Fibroblast of the aortic adventitia (primary cell): ENCODE measurements at places on chromosomes 1 and 21.

DNA sequence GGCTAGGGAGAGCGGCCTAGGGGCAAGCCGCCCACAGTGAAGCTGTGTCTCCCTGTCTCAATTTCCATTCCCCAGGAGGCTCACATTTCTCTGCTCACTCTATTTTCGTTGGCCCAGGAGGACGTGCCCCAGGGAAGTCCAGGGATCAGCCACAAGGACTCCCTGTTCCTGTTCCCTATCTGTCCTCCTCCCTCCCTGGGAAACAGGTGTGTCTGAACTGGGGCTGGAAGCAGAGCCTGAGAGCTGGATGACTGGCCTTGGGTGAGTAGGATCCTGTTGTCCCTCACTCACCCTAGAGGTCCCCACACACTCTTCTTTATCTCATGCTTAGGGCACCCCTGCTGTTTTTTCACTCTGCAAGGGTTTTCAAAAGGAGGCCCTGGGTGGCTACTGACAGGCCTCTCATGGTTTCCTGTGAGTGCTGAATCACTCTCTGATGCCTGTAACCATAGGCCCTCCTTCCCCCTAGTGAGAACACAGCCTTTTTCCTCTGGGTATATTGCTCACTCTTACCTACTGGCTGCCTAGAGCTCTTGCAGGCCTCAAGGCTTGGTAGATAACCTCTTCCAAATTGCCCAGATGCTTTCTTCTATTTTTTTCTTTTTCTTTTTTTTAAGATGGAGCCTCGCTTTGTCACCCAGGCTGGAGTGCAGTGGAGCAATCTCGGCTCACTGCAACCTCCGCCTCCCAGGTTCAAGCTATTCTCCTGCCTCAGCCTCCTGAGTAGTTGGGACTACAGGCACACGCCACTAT is 3.3 kb upstream of the UTP11 start:
- DNase-seq: peak; percentile 75

GRCh38 chr1:29900712-29901111 is 664.4 kb downstream of the PTPRU start:
- DNase-seq: no peak

DNA sequence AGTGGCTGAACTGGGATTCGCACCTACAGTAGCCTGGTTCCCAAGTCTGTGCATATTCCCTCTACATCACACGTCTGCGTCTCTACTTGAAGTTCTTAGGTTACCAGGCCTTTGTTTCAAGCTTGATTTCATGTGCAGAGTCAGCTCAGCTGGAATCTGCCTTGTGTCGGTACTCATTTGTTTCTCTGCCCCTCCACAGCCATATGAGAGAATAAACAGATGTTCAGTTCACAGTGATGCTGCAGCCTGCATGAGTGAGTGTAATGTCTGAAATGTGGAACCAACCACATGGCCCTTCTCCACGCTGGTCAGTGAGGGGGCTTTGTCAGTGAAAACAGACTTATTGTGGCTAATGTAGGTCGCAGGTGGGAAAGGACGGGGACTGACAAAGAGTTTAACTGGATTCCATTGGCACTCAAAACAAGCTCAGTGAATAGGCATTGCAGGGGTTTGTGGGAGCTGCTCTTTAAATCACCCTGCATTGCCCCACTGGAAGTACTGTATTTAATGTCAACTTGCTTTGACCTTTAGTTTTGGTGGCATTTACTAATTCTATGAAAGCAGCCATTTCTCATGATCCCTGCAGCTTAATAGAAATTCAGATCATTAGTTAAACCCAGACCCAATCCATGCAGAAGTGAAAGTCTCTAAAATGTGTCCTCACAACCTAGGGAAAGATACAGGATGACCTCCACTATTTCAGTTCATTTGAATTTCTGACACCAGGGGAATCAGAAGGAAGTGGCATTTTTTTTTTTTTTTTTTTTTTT is 136.4 kb upstream of the FAM78B start:
- DNase-seq: no peak

GRCh38 chr1:217018648-217019047 is 295.4 kb upstream of the ESRRG start:
- DNase-seq: no peak

DNA sequence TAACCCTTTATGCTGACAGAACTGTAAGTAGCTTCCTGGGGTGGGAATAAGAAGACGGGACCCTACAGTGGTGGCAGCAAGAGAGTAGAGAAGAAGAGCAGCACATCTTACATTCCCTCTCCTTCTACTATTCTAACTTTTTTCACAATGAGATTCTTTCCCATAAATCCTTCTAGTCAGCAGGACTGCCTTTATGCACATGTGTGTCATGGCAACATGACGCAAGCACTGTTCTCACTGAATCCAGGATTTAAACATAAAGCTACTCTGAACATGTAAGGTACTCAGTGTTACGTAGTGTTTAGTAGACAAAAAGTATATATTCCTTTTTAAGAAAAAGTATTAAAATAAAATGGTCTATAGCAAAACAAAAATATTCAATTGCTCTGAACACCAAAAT is 309.7 kb upstream of the LYPLAL1 start:
- DNase-seq: no peak

DNA sequence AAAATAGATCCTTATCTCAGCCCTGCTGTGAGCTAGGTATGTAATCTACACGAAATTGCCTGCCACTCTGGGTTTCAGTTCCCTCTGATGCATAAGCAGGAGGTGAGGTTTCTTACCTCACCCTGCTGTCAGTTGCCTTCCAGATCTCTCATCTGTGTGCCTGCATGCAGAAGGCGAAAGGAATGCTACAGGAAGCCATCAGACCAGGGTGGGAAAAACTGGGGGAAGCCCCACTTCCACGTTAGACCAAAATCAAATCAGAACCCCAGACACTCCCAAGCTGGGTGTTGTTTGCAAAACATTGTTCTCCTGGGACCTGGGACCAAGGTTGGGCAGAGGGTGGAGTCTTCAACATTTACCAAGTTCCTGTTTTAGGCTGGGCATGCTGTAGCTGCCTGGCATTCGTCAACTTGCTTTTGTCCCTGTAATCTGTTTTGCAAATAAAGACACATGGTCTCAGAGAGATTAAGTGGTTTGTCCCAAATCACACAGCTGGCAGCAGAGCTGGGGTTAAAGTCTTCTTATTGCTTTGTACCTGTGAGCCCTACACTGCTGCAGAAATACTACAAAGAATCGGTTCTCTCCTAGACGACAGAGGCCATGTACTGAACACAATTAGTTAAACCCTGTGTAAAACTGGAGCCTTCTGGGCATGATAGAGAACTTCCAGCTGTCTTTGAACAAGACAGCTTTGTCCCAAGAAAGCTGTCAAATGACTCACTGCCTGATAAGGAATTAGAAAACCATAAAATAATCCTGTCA is 389.7 kb upstream of the RUNX1 start:
- peak; percentile 19 for DNase-seq

DNA sequence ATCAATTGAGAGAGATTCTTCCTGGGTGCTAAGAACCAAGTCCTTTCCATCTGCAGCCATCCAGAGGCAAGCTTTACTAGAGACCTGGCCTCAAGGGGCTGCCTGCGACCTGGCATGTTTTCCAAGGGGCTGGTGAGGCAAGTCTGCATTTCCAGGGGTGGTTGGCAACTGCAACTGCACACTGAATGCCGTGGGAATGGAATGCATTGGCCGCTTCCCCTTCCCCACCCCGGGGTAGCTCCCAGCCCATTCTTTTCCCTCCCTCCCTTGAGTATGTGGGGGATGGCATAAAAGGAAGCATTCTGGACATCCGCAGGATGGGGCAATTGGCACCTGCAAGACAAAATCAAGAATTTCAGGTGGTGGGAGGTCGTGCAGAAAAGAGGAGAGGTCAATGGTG is 155.1 kb downstream of the IGSF21 start:
- no peak for DNase-seq

DNA sequence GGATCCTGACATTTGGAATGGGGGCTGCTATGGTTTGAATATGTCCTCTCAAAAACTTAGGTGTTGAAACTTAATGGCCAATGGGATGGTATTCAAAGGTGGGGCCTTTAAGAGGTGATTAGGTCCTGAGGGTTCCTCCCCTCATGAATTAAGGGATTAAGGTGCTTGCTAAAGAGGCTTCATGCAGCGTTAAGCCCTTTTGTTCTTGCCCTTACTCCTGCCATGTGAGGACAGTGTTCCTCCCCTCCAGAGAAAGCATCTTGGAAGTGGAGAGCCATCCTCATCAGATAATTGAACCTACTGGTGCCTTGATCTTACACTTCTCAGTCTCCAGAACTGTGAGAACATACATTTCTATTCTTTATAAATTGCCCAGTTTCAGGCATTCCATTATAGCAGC is 146.6 kb downstream of the KCNJ6 start:
- DNase-seq: no peak

GRCh38 chr1:200128944-200129879 is 101.7 kb downstream of the NR5A2 start:
- no peak for DNase-seq

DNA sequence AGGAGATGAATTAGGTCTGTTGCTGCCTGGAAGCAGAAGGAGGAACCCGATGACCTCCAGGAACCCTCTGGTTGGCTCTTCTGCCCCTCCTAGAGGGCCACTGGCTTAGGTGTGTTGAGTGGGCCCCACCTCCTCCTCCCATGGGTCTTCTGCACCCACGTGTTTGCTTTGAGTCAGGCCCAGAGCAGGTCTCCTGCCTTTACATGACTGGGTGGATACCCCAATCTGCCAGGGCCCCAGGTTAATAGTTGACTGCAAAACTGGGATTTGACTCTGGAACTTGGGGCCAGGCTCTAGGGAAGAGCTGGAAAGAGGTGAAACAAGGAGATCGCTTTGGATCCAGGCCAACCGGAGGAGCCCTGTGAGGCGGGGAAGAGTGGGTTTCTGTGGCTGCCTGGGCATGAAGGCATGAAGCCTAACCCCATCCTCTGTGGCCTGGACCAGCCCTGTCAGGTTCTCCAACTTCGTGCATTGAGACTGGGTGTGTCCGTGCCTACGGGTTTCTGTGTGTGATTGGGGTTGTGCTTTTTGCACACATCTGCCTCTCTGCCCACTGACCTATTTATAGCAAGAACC is 7.8 kb upstream of the LAD1 start:
- DNase-seq: no peak

DNA sequence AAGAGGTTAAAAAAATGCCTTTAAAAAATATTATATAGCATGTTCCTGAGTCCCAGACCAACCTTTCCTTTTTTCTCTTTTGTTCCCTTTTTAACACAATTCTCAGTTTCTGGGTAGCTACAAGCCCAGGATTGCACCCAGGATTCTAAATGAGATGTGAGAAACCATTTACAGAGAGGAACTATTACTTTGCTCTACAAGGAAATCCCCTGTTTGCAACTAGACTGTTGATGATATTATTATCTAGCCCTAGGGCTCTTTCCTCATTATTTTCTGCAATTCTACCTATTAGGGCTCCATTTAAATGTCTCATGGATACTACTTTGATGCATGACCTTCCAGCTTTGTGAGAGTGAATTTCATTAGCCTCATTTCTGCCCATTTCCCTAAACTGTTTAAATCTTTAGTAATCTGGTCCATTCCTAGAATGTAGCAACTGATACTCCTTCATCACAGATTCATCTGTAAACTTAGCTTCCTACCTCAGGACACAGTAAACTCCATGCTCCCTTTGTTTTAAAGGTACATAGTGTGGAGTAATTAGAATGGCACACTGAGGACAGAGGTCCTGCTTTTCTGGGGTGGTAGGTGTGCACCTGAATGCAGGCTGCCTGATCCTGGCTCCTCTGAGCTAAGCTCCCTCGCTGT is 7.1 kb upstream of the KIF14 start:
- DNase-seq: no peak

DNA sequence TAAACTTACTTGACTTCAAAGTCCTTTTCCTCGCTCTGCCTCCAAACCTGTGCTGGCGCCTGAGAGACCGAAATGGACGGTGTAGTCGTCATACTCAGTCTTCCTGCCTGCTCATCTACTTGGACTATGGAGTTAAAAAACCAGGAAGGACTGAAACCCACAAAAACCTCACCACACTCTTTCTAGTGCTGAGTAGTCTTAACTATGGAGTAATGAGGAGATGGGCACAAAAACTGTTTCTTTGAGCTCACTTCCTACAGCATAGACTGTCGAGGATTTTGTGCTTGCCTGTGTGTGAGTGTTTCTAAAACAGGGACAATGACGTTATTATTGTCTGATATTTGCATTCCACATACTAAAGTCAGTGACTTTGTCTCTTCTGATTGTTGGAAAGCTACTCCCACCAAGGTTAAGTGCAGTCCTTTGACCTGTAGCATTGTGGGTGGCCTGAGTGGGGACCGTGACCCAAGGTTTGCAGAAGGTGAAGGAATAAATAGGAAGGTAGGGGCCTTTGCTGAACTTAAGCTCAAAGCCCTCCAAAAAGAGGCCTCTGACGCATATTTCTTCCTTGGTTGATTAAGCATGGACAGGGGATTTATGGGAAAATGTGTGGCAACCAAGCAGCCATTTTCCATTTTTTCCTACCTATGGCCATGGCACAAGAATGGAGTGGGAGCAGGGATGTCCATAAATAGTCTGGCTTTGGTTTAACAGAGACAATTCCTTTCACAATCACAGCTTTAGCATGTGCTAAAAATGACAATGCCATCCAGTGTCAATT is 109.6 kb downstream of the ZBTB18 start:
- DNase-seq: no peak

- DNase-seq: peak; percentile 56
These were observed 2.8 kb upstream of the NUP210L start for GRCh38 chr1:154157520-154158306.

DNA sequence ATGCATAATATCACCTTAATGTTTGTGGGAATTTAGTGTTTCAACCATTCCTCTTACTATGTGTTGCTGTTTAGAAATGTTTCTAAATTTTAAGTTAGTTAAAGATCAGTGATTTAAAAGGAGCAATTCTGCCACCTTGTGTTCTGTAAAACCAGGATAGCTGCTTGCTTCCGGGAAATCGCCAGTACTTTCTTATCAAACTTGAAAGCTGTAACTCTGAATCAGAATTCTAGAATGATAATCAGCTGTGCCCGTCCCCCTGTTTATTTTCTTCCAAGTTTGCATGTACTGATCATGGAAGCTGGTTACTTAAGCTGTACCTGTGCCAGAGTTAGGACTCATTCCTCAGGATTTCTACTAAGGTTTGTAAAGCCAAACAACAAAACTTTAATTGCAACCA is 656.4 kb downstream of the LTN1 start:
- DNase-seq: peak; percentile 98

DNA sequence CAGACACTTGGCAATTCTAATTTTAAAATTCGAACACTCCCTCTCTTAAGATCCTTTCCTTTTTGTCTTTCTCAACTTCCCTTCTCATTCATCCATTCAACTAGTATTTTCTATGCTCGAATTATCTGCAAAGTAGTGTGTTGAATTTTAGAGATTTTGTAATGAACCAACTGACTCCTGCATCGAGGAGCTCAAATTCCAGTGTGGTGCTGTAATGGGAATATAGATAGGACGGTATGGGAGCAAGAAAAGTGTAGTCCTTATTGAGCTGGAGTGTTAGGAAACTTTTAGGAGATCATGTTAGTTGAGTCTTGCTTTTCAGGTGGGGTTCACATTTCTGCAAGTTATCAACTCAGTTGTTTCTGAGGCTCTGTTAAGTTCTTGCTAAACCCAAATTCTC is 897.5 kb downstream of the TTLL7 start:
- no peak for DNase-seq

- DNase-seq: no peak
These were observed 26.5 kb downstream of the OLFML2B start for GRCh38 chr1:161997152-161997551.

- DNase-seq: no peak
These were observed 132.4 kb downstream of the HMGB4 start for GRCh38 chr1:33996281-33996680.

- DNase-seq: peak; percentile 15
These were observed 52.8 kb upstream of the GOLT1A start for GRCh38 chr1:204266504-204267034.

GRCh38 chr1:9439074-9439761 is 100.0 kb upstream of the SLC25A33 start:
- DNase-seq: peak; percentile 44
